Mucosa of gallbladder (tissue), 1 donor: ENCODE measurements at places on chromosomes 12 and 14.

- no peak for DNase-seq
Measured at GRCh38 chr14:53529519-53529918, 376.4 kb upstream of the DDHD1 start.

GRCh38 chr12:122048151-122048550, 26.5 kb downstream of the BCL7A start:
- DNase-seq = no peak

DNA sequence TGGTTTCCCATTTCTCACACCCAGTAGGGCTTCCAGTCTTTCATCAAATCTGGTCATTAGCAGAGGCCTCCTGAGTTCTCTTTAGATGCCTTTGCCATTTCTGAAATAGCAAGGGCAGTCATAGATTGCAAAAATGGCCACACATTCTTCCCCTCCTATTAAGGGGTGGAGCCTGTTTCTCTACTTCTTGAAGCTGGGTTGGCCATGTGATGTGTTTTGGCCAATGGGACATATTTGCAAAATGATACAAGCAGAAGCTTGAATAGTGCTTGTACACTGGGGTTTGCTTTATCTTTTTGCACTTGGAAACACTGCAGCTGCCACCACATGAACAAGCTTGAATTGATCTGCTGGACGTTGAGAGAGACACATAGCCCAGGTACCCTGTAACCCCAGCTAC, 109.3 kb downstream of the VRK1 start:
- no peak for DNase-seq

GRCh38 chr14:69896080-69896479, 16.9 kb downstream of the SMOC1 start:
- DNase-seq = no peak

DNA sequence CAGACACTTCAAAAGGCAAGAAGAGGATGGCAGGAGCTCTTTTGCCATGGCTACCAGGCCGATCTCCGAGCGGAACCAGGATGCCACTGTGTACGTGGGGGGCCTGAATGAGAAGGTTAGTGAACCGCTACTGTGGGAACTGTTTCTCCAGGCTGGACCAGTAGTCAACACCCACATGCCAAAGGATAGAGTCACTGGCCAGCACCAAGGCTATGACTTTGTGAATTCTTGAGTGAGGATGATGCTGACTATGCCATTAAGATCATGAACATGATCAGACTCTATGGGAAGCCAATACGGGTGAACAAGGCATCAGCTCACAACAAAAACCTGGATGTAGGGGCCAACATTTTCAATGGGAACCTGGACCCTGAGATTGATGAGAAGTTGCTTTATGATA, 9.8 kb downstream of the GARIN2 start:
- no peak for DNase-seq

- DNase-seq = no peak
Measured at GRCh38 chr12:132190012-132190755, 45.9 kb downstream of the NOC4L start.

GRCh38 chr12:106984588-106985137, 2.3 kb downstream of the MTERF2 start:
- no peak for DNase-seq
